Fibroblast of skin of left quadriceps (primary cell): ENCODE measurements at places on chromosomes 4 and X.

- DNase-seq, result no peak
These were observed 598.7 kb downstream of the EPHA5 start for GRCh38 chr4:65071564-65071963.

DNA sequence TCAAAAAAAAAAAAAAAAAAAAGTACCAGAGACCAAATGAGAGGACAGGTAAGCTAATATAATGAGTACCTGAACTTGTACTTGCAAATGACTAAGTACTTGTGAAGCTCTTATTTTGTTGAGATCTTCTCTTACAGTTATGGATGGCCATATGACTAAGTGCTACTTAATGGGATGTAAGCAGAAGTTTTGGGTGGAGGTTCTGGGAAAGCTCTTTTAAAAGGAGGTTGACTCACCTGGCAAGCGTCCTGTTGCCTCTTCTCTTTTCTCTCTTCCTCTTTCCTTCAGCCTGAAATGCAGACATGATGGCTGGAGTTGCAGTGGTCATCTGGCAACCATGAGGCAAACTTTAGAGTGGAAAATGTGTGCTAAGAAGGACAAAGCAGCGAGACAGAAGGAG, 36.9 kb upstream of the MED14 start:
- no peak for DNase-seq

DNA sequence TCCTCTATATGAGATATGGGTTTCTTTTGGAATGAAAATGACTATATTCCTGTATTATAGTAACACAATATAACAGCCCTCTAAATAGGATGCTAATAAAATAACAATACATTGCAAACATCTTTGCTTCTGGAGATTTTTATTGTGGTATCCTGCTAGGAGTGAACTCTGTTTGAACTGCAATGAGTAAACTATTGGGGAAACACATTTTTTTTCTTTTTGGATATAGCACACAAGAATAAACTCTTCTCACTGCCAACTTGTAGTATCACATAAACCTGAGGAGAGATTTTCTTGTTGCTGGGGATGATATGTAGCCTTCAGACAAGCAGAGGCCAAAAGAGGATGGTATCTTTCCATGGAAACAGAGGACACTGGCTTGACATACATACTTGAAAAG, 238.2 kb downstream of the C4orf33 start:
- DNase-seq, result no peak

GRCh38 chr4:1686440-1687036, 2.4 kb upstream of the FAM53A start:
- DNase-seq, result no peak

DNA sequence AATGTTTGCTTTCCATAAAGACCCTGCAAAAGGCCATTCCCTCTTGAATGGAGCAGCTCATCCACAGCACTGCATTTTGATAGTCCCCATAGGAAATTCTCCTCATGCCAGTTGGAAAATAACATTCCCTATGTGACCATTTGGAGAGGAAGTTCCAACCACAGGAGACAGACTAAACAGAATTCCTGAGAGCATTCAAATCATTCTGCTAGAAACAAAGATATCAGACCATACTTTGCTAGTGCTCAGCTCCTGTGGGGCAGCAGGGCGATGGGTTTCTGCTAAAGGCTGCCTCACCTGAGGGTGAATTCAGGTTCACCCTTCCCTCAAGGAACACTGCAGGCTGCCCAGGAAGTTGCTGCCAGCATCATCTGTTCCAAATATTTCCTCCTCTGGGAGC, 58.8 kb downstream of the LNX1 start:
- DNase-seq, result peak; percentile 34

- DNase-seq, result no peak
These were observed 37.6 kb downstream of the GLUD2 start for GRCh38 chrX:121084903-121085611.

GRCh38 chr4:127656047-127656680, 23.4 kb downstream of the INTU start:
- no peak for DNase-seq

DNA sequence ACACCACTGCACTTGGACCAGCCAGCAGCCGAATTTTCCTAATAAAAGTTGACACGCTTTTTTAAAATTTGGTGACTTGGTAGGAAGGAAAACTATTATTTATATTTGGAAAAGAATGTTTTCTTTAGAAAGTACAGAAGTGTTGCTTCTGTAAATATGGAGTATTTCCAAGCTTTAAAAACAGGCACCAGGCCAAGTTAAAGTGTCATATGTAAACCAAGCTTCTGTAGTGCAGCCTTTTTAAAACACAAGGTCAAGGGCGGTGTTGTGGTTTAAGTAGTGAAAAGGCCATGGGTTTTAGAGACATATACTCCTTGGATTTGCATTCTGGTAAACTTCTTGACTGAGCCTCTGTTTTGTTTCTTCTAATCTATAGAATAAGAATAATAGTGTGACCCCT, 62.7 kb downstream of the TRIM2 start:
- DNase-seq, result no peak

DNA sequence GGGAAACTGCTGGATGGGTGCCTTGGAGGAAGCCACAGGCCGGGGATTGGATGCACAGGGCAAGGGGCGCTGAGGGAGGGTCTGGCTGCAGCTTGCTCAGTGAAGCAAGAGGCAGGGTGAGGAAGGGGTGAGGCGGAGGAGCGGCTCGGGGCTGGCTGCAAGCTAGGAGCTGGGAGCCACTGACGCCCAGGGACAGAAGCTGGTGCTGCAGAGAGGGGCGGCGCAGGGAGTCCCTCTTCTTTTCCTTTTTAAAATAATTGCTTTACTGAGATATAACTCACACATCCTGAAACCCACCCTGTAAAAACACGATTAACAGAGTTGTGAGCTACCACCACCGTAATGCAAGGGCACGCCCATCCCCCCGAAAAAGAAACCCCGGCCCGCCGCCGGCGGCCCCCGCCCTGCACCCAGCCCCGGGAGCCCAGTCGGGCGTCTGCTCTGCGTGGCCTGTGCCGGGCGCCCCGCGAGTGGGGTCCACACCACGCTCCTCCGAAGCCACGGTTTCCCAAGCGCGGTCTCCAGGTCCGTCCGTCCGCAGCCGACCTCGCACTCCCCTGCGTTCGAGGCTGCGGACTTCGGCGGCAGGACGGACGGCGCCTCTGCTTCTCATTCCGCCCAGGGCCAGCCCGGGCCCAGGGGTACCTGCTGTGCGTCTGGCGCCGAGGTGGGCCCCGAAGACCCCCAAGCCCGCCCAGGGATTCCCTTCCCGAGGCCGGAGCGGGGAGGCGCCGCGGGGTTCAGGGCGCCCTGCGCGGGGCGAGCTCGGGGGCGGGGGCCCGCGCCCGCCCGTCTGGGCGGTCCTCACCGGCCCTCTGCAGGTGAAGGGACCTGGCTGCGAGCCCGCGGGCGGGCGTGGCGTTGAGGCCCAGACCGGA, 866 bp upstream of the UVSSA start:
- no peak for DNase-seq

- peak; percentile 49 for DNase-seq
These were observed 180.7 kb downstream of the GASK1B start for GRCh38 chr4:157992038-157992705.

DNA sequence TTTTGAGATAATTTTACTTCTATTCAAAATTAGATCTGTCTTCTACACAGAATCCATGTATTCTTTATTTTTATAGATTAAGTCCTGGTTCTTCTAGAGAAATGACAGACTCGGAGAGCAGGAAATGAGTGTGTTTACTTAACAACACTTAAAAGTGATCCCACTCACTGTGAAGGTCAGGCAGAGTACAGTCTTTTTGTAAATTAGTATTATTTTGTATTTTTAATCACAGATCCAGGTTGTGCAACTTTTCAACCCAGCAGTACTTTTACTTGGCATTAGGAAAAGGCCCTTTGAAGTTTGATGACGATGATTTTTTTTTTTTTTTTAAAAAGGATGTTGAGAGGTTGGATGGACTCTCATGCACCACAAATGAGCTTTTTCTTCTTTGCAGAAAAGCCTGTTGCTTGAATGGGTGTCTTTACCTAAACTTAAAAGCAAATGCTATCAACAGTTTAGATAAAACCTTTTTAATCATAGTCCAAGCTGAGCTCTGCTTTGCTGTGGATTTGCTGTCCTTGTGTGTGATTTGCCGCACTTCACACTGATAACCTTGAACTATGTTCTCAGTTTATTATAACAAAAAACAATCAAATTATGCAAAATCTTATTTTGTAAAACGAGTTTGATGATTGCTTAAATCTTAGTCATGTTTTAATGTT, 114.1 kb downstream of the MXRA5 start:
- DNase-seq, result no peak

DNA sequence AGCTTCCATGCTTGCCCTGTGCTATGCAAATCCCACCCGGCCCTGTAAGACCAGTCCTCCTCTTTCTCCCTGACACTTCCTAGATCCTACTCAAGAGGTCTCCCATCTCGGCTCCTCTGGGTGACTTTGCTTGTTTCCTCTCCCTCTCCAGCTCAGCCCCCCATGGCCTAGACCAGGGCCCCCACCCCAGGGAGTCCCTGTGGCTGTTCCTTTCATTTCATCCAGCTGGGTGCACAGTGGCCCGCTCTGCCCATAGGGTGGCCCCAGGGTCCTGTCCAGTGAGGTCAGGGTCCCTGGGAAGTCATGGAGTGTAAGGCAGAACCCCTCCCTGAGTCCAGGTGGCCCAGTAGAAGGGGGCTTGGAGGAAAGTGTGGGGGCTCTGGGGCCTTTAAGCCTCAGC, 52.3 kb upstream of the NKX1-1 start:
- no peak for DNase-seq

GRCh38 chr4:145788755-145789154, 108.8 kb downstream of the C4orf51 start:
- no peak for DNase-seq

DNA sequence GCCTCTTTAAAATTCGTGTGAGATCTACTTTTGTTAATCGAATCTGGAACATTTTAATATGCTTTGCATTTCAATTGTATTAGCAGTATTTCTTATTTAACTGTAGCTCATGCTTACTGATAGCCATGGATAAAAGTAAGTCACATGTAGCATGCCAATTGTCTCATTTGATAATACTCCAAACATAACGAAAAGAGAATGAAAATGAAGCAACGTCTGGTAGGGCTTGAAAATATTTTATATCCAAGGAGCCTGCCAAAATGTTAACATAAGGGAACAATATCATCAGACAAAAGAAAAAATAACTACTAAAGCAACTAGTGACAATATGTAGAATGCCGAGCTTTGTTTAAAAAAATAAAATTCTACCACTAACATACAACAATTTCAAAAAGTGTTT, 94.1 kb upstream of the MID1 start:
- DNase-seq, result no peak

DNA sequence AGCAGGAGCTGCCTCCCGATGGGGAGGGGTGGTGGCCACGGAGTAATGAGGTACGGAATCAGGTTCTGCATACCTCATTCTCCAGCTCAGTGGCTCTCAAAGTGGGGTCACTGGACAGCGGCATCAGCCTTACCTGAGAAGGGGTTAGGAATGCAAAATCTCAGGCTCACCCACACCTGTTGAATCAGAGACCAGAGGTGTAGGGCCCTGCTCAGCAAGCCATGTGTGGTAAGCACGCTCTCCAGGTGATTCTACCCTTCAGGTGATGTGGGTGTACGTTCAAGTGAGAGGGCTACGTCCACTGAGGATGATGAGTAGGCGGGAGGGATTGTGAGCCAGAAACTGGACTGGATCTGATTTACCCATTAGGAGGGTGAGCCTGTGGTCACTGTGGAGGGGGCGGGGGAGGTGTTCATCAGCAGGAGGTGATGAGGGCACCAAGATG, 65.8 kb downstream of the ANAPC4 start:
- no peak for DNase-seq

- DNase-seq, result no peak
These were observed at the start of gene DGKK for GRCh38 chrX:50470103-50471031. Gene DGKK (minus strand): TSS chrX:50470825. CDS start chrX:50470678, 147 bp downstream.

DNA sequence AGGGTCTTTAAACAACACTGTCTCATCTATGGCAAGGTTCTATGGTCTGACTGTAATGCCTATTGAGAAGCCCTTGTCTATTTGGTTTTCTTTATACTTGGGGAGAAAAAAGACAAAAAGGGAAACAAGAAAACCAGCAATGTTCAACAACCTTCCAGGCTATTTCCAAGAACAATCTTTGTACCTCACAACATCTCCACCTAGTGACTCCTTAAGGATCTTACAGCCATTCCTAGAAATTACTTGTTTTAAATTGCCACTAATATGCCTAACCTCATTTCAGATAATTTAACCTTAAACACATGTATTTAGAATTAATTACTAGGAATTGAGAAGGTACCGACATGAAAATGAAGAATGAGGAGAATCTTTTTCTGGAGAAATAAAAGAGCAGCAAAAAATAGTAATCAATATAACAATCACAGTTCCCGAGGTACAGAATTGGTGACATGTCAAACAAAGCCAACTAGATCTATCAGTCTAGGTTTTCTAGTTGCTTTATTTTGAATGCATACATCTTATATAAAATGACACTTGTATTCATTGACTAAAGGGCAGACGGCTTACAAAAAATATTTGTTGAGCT, 1.6 kb upstream of the RBM46 start:
- DNase-seq, result peak; percentile 6

DNA sequence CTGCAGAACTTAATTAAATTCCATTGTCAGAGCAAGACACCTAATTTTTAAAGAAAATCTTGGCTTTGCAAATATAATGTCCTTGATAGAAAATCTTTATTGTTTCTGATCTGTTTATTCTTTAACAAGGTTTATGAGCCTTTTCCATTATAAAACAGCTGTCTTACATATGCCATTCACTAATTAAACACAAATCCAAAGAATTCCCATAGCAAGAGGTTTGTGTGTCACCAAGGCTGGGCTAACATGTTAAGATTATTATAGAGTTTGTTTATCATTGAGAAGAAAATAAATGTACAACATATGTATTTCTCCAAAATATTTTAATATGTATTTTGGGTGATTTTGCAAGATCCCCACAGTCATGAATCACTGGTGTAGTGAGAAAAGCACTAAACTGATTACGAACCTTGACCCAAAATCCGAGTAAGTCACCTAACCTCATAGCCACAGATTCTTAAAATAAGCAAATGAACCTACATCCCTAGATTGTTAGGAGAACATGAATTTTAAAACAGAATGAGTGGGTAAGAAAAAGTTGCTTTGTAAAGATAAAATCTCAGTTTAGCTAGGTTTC, 694.8 kb upstream of the INTU start:
- DNase-seq, result peak; percentile 32

DNA sequence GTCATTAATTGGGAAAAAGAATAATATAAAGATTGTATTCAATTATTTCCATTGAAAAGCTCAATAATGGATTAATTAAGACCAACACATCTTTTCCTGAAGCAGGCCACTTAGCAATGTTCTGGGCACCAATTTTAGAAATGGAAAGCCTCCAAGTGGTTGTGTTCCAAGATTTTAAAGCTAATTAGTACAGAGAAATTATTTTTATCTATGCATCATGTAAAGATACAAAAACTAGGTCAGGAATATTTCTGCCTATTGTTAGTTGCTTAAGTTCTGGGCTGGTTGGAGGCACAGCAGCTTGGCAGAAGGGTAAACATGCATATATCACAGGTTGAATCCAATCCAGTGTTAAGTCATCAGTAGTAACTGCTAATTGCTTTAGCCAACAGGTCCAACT, 101.9 kb downstream of the RASL11B start:
- no peak for DNase-seq

GRCh38 chrX:104098151-104098808, 14.0 kb upstream of the ZCCHC18 start:
- peak; percentile 22 for DNase-seq

GRCh38 chr4:7186031-7186430, 6.3 kb upstream of the SORCS2 start:
- DNase-seq, result no peak
